A172 (cell line): ENCODE measurements at places on chromosomes 3 and 15. TPM values are rescaled to one million over a fixed set of nuclear protein-coding genes. Genes with fewer than 3 reads are reported as not detected.

Gene PLXND1
- total RNA-seq = 210 and 219 TPM in 2 replicates

GRCh38 chr15:23420806-23421575, 26.1 kb downstream of the GOLGA6L2 start:
- peak; percentile 5 for DNase-seq

DNA sequence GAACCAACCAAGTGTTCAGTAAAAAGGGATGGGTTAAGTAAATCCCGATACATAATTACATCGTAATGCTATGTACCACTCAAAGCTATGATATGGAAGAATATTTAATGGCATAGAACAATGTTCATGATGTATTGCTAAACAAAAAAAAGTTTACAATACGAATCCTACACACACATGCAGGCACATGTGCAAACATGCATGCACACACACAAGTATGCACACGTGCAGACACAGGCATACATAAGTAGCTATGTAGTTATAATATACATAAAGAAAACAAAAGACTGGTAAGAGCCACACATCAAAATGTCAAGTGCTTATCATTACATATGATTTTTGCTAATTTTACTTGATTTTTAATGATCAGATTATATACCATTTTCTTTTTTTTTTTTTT, 74.2 kb downstream of the ARRDC4 start:
- no peak for DNase-seq

DNA sequence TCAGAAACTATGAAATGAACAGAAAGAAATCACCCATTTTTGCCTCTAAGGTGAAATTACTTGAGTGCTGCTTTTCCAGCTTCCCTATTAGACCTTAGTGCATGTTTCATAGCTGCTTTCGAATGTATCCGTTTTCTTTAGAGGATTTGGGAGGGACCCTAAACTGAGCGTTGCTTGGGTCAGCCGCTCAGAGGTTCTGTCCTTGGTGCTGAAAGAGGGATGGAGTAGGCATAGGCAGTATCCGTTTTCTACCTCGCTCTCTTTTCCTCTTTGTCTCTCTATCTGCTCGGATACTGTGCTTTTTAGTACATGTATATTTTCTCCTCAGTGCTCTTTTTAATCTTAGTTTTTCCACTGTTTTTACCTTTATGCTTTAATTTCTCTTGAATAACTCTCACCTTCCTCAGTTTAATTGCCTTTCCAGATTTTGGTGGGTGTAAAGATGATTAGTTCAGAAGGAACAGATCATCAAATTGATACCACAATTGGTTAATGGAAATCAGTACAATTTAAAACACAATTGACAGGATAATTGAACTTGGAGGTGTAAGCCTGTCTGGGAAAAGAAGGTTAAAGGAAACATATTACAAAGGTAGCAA, at the start of gene DRD3:
Gene DRD3 (minus strand): TSS at position 283 of the 599 bp plus-strand sequence. CDS start 7,060 bp downstream, outside the sequence.
- DNase-seq = peak; percentile 35

GRCh38 chr15:74121039-74121438, 9.3 kb upstream of the ISLR2 start:
- DNase-seq = no peak

DNA sequence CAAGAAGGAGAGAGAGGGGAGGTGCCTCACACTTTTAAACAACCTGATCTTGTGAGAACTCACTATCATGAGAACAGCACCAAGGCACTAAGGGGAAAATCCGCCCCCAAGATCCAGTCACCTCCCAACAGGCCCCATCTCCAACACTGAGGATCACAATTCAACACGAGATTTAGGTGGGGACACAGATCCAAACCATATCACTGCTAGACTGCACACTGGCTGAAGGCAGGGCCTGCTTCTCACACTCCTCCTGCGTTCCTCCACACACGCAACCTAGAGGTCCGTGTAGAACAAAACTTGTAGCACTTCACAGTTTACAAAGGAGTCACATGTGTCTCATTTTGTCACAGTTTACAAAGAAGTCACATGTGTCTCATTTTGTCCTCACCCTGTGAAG, 97.8 kb downstream of the DAPK2 start:
- no peak for DNase-seq

DNA sequence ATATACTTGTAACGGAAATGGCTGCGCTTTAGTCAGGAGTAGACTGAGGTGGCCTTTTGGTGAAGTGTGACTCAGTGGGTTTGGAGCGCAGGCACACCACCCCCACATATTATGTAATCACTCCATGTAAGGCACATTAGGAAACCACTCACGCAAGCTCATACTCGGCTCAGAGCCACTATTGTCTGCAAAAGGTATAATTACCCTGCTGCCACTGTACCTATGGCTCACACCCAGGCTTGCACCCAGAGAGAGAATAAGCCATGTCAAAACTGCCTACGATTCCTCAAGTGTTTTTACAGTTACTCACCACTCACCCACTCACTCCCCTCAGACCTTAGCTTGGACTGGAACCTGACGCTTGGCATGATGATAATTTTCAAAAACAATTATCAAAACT, 611.9 kb upstream of the CCDC54 start:
- DNase-seq = peak; percentile 94

DNA sequence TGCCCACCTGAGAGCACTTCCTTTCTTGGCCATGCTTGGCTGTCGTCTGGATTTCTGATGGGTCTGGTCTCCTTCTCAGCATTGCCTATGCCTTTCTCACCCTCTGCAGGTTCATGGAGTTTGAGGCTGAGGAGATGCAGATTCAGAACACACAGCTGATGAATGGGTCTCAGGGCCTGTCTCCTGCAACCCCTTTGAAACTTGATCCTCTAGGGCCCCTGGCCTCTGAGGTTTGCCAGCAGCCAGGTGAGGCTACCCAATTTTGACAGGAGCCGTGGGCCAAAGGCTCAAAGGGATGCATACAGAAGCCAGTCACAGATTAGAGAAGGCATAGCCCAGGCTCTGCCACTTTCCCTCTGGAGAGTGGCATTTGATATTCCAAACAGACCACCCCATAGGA, 10.5 kb downstream of the NUTM1 start:
- no peak for DNase-seq

DNA sequence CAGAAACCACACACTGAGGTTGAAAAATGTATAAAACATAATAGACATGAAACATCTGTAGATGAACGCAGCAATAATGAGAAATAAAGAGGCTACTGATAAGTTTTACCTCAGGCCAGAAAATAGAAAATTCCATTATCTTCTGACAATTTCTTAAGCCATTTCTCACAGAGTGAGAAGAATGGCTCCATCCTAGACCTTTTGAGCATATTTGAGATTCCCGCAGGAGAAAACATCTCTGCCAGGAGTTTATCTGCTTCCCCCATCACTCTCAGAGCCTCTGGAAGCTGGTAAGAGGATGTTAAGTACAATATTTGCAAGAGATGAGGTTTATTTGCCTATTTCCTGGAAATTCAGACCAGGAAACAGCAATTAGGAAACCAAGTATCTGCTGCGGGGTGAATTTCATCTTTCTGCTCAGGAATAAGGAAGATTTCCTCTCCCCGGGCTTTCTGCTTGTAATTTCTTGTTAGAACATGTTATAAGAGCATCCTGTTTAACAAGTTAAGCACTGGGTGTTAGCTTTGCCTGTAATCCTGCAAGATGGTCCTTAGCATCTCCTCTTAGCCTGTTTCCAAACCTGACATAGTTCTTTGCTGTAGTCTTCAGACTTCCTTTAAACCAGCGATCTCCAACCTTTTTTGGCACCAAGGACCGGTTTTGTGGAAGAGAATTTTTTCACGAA, 54.8 kb downstream of the ATP13A4 start:
- no peak for DNase-seq

DNA sequence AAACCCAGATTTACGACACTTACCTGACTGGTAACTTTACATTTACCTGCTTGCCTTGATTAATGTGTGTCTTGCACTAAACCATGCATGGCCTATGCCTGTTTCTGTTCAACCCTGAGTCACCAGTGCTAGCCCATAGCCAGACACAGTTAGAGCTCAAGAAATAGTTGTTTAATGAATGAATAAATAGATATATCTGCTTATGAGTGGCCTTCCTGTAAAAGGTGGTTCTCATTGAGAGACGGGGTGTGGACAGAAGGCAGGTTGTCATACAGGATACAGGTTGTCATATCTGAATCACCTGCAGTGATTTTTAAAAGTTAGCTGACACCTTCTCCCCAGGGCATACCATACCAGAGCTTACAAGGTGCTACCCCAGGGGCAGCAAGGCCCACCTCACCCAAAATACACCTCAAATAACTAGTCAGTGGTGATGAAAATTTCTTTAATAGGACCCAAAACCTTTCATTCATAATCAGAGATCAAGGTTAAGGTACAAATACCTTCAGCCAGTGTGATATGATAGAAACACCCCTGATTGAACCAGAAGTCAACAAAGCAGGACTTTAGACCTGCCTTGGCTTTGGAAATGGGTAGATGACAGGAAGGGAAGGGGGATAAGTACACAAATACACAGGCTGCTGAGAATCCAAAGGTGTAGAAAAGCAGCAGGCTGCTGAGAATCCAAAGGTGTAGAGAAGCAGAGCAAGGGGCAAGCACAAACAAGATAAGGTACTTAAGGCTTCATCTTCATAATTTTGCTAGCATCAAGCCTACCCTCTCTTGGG, 45.4 kb upstream of the TSC22D2 start:
- DNase-seq = no peak

- DNase-seq = no peak
These were observed 221.3 kb upstream of the LYSMD4 start for GRCh38 chr15:99954361-99955180.

DNA sequence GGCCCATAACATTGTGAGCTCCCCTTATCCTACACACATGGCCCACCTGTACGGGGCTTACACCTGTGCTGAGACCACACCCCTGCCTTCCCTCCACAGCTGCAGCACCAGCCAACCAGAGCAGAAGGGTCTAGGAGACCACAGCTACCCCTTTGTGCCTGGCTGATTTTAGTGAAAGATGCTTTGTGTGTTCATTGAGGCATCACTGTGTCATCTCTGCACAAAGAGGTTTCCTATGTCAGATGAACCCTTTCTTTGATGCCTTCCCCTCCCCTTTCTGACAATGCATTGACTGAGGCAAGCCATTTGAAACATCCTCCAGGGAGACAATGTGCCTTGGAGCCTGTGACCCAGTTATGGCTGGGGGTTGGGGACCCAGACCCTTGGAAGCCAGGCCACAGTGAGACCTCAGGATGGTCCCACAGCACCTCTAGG, 54.9 kb upstream of the SLC7A14 start:
- no peak for DNase-seq
